ENCODE measurements at places on chromosomes 16 and 17.

DNA sequence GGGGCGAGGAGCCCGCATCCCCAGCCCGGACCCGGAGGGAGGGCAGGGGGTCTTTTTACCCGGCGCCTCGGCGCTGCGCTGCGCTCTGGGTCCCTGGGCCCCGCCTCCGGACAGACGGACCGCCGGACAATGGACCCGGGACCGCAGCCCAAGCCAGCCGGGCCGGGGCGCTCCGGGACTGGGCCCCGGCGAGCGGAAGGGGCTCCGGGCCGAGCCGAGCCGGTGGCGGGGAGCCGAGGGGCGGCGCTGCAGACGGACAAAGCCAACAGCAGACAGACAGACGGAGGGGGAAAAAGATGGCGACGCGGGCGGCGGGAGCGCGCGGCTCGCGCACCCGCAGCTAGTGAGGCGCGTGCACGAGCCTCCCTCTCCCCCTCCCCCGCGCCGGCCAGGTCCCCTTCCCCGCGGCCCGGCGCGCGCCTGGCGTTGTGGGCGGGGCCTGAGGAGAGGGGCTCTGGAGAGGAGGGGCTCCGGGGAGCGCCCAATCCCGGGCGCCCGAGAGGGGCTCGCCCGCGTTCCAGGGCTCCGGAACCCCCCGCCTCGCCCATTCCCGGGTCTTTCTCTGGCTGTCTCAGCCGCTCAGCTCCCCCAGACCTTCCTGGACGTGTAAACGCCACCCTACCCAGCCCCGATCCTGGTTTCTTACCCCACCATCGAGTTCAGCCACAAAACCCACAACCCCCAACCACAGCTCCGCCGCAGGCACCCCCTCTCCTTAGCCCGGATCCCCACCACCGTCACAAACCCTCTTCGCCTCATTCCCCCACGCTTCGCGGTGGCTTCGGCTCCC is at the start of gene ZNF821:
Gene ZNF821 (minus strand): TSS at position 334 of the 790 bp plus-strand sequence. CDS start 4,236 bp downstream, outside the sequence.
- no peak for DNase-seq

GRCh38 chr17:29867643-29868181 is 62.3 kb downstream of the SSH2 start:
- DNase-seq, result no peak

GRCh38 chr17:54976316-54976715 is 7.8 kb downstream of the STXBP4 start:
- DNase-seq, result no peak

- DNase-seq, result no peak
Measured at GRCh38 chr16:12618515-12618914, 185.2 kb downstream of the CPPED1 start.

- DNase-seq, result no peak
Measured at GRCh38 chr17:61465550-61466237, 13.5 kb downstream of the TBX4 start.

DNA sequence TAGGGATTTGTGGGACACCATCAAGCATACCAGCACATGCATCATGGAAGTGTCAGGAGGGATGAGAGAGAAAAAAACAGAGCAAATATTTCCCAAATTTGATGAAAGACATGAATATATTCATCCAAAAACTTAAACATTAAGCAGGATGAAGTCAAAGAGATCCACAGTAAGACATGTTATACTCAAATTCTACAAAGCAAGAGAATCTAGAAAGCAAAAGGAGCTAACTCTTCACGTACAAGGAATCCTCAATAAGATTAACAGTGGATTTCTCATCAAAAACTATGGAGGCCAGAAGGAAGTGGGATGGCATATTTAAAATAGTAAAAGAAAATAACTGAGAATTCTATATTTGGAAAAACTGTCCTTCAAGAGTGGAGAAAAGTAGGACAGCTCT is 374.8 kb downstream of the ZFHX3 start:
- DNase-seq, result no peak

- peak; percentile 69 for DNase-seq
Measured at GRCh38 chr16:14501331-14502255, 128.5 kb downstream of the PARN start.

DNA sequence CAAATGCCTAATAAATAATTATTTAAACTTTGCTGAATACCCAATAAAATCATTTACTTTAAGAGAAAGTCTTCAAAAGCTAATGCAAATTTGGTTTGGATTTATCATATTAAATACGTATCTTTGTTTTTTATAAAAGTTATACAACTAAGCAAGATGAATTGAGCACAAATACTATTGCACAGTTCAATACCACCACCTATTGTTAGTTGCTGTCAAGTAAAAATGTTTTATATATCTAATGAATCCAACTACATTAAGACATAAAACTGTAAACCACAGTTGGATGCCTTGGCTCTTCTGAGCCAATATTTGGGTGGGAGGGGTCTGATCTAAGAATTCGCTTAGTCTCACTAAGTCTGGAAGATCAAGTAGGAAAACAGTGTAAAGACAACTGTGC is 7.7 kb downstream of the FBXL20 start:
- no peak for DNase-seq

DNA sequence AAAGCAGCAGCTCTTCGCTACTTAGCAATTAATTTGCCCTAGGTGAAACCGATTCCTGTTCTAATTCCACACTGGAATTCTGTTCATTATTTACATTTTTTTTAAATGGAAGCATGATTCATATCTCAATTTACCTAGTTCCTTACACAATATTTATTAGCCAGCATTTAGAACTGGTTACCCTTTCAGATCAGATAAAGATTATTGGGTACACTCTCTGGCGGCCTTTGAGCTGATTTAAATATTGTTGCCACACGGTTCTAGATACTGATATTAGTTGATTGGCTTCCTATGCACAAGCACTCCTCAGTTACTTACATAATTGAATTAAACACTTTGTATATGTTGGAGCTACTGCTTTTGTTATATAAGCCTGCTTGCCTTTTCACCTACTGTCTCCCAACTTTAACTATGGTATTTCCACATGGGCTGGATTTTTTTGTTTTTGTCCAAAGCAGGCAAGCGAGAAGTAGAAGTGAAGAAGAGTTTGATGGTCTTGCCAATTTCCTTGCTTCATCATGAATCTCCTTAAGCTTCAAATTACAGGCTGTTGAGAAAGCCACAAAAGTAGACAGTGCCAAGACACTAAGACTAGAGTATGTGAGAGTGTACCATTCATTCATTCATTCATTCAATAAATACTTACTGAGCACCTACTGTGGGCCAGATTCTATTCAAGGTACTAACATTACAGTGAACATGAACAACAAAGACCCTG is 3.9 kb upstream of the ALDH3A2 start:
- DNase-seq, result no peak

DNA sequence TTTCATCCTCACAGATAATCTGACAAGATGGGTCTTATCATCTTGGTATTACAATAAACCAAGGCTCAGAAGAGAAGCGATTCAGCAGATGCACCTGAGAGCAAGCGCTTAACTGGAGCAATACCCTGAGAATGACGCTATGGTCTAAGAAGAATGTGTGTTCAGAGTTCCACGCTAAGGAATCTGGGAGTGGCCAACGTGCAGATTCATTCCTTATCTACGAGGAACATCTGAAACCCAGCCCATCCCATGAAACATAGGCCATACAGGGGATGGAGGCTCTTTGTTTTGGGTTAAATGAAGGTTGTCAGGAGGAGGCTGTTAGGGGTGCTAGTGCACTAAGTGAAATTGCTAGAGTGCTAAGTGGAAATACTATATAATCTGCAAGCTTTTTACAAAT is 28.5 kb upstream of the KDM8 start:
- no peak for DNase-seq

DNA sequence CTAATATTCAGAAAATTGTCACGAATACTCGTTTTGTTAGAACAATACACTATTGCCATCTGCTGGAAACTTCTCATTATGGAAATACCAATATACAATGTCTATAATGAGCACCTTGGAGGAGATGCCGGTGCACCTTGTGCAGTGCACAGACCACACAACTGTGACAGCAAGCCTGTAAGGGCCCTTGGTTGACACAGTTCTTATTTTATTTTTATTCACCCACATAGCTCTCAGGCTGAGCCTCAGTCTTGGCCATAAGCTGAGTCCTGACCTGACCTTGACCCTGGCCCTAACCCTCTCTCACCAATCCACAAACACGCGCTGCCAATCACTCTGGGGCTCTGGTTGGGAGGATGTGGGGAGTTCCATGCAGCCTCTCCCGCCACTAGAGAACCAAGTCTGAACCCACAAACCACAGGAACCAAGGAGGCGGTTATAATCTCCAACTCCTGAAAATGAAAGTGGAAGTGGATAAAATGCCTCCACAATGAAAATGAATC is 7.6 kb downstream of the AIPL1 start:
- DNase-seq, result no peak

DNA sequence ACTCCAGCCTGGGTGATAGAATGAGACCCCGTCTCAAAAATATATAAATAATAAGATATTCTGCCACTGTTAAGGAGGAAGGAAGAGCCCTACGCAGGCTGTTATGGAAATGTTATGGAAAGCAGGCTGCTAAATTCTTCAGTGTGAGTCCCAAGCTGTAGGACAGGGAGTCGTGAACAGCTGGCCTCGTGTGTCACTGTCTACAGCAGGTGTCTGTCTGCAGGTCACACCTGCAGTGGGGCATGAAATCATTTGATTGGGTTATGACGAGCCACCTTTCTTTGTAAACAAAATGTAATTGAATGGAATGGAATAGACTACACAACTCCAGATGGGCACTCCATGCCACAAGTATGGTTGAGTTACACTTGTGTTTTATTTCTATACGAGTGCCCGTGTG is 15.6 kb upstream of the LITAF start:
- no peak for DNase-seq

GRCh38 chr17:81470944-81471817 is 41.4 kb downstream of the ACTG1 start:
- no peak for DNase-seq

GRCh38 chr17:34822007-34822739 is 139.1 kb downstream of the CCT6B start:
- no peak for DNase-seq

DNA sequence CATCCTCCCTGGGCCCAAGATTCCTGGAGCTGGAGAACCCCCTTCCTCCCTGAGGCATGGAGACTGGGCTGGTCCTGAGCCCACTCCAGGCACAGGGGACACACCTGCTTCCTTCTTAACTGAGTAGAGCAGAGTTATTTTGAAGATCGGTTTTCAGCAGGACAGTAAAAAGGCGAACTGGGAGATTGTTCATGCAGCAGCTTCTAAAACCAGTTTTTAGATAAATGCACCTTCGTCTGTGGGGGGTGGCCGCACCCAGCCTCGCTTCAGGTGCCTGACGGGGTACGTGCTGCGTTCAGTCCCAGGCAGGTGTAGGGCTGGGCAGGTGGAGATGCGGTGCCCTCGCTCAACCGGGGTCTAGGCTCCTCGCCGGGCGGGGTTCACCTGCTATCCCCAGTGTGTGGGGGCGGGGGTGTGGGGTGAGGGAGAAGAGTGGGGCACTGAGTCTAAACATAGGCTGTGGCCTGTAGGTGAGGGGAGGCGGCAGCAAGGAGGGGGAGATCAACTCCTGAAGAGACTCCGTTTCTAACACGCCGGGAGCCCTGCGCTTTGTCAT is 69.5 kb downstream of the JPH3 start:
- no peak for DNase-seq

- no peak for DNase-seq
Measured at GRCh38 chr17:1076299-1076981, 79.5 kb downstream of the TIMM22 start.

- no peak for DNase-seq
Measured at GRCh38 chr16:3882531-3882930, 2.0 kb upstream of the CREBBP start.

DNA sequence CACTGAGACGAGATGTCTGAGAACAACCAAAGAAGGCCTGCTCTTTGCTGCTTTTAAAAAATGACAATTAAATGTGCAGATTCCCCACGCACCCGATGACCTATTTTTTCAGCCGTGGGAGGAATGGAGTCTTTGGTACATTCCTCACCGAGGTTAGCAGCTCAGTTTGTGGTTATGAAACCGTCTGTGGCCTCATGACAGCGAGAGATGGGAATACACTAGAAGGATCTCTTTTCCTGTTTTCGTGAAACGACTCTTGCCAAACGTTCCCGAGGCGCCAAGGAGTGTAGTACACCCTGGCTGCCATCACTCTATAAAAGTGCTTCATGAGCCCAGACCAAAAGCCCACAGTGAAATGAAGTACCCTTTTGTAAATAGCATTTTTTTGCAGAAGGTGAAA is 87.8 kb downstream of the CRISPLD2 start:
- DNase-seq, result no peak

DNA sequence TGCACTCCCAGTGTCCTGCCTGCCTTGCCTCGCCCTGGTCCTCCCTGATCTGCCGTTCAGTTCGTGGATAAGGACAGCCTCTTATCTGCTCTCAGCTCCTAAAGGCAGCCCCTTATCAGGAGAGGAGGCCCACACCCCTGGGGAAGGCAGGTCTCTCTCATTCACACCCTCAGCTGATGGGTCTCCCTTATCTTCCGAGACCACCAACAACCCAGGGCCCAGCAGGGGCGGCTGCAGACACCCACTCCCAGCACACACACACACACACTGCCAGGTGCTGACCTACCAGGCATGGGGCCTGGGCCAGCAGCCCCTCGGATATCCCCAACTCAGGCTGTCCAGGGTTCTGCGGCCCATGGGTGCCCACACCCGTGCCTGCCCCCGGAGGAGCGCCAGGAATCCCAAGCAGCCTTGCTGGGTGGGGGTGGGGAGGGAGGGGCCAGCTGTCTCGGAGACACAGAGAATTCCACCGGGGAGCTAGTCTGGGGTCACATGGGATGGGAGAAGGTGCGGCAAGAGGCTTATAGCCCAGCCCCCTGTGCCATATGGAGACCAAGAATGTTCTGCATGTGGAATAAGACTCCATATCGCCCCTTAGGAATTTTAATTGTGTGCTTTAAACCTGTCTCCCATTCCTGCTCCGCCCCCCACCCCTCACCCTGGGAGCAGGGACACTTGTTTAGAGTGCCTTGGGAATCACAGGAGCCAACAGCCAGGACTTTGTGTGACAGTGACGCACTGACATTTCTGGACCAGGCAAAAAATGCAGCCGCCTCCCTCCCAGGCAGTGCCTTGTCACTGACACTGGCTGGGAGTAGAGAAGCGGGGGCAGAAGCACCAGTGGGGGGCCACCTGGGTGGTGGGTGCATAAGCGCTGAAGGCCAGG is 41.9 kb upstream of the EMP2 start:
- DNase-seq, result no peak

DNA sequence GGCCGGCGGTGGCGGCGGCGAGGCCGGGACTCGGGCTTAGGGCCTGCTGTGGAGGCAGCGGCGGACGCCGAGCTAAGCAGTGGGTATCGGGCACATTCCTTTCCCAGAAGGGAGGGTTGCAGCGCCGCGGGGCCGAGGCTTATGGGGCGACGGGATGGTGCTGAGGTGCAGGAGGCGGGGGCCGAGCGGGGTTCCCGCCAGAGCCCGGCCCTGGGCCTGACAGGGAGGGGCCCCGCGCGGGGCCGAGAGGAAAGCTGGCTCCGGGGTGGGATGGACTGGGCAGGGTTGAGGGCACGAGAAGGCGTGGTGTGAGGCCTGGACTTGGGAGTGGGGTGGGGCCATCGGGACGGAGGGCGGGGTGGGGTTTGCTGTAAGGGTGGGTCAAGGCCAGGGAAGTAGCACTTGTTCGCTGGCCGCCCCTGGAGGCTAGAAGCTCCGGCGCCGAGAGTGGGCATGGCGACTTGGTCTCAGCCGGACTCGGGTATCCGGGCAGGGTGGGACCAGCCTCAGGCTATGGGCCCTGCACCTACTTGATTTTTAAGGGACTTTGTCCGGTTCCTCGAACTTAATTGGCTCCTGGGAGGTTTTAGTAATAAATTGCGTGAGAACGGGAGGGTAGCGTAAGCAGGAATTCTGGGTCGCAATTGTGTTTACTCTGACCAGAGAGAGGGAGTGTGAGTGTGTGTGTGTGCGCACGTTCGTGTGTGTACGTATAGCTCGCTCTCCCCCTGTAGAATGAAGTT is 396 bp downstream of the NFE2L1 start:
- DNase-seq, result no peak

GRCh38 chr16:58913456-58913855 is 179.3 kb upstream of the GOT2 start:
- no peak for DNase-seq

- no peak for DNase-seq
Measured at GRCh38 chr17:43467981-43468581, 15.7 kb upstream of the DHX8 start.

Measured in NCI-H2081 treated with DMSO at 0.1 percent for 48 hours (cell line).